ENCODE measurements at places on chromosomes 11 and 22.
A peak's percentile ranks its signal among the peaks of the same experiment; 100 is the strongest.

- DNase-seq = no peak
Measured at GRCh38 chr22:31160328-31160978, 471 bp downstream of the RNF185 start.

DNA sequence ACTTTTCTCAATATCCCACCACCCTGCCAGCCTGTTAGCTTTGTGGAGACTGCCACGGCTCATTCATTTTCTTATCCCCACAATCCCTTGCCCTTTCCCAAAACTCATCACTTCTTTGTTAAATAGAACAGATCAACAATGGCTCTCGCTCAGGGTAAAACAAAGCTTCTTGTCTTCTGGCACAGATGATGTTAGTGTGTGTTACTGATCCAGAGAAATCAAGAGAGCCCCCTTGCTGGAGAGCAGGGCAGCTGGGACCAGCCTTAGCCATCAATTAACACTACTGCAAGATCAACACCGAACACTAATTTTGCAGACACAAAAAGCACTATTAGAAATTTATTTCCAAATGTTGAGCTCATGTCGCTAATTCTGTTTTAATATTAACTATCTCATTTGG, 420.9 kb downstream of the TENM4 start:
- no peak for DNase-seq

DNA sequence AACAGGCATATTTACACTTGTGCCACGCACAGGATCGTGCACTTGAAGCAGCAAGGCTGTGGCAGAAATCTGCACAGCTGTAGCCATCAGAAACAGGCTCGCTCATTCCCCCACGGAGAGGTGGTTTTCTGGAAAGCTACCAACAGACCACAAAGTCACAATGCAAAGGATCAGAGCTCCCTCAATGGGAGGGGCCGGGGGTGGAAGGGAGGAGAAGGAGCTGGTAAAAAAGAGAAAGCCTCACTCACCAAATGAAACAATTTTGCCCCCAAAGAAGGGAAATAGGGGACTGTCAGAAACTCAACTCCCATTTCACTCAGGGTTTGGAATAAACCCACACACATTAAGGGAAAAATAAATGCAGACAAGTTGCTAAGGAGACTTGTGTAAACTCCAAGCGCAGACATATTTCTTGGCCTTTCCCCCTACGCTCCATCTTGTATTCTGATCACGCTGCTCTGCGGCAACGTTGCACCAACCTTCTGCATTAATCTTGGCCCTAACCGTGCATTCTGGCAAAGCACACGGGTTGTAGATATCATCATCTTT, 43.2 kb upstream of the BLID start:
- DNase-seq = no peak

DNA sequence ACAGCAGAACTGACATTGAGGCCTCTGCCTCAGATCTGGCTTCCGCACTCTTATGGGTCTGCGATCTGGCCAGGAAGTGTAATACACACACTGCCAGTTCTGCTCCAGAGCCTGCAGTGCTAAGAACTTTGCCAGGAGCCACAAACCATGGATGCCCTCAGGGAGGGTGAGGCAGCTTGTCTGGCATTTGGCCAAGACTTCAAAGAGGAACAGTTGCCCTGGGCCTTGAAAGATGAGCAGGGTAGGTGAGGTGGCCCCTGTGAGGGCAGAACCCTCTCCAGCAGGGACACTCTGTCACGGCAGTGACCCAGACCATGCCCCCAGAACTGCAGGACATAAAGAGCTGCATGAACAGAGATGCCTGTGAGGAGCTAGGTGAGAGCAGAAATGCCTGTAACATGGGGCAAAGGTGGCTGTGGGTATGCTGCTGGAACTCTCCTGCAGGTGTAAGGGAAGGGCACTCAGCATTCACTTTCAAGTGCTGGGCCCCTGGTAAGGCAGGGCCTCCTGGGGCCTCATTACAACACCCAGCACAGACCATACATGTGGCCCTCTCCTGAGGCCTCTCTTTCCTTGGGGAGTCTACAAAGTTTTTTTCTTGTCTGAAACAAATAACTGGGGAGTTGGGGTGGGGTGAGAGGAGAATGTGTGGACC, 47.3 kb downstream of the NEU3 start:
- peak; percentile 94 for DNase-seq

DNA sequence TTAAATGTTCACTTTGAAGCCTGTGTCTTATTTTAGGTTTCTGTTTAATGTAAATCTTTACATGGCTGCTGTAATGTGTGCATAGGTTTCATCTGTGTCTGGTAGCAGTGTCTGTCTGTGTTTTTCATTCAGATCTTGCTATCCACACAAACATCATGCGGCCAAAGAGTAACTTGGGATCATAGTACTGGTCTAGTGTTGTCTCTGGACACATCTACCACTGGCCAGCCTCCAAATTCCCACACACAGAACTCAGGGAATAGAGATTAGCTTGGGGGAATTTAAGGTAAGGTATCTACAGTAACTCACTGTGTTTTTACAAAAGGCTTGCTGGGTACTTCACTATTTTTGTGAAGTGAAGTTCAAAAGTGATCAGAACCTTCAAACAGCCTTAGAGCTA, 32.1 kb upstream of the ZNF143 start:
- no peak for DNase-seq

DNA sequence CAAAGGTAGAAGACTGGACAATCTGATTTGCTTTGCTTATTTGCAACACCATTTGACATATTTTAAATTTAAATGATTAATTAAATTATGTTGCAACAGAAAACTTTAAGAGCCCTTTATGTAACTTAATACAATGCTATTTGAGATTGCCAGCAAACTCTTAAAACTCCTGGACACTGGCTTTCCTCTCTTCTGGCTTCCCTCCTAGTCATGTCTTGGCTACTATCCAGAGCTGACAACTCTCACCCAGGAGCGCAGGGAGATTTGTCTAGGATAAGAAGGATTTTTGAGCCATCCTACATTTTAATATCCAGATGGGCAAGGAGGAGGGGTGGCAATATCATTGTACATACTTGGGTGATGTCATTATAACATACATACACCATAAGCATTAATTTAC, 134.3 kb downstream of the ELP4 start:
- DNase-seq = no peak
